Activated CD4-positive, CD25-positive, alpha-beta regulatory T cell treated with anti-CD3 and anti-CD28 coated beads, Interleukin-2, amount 50 U/mL, for 16 hours (primary cell): ENCODE measurements at places on chromosomes 5 and 9.
A peak's percentile ranks its signal among the peaks of the same experiment; 100 is the strongest.

GRCh38 chr5:135356522-135357318, 42.3 kb downstream of the MACROH2A1 start:
- DNase-seq = no peak

DNA sequence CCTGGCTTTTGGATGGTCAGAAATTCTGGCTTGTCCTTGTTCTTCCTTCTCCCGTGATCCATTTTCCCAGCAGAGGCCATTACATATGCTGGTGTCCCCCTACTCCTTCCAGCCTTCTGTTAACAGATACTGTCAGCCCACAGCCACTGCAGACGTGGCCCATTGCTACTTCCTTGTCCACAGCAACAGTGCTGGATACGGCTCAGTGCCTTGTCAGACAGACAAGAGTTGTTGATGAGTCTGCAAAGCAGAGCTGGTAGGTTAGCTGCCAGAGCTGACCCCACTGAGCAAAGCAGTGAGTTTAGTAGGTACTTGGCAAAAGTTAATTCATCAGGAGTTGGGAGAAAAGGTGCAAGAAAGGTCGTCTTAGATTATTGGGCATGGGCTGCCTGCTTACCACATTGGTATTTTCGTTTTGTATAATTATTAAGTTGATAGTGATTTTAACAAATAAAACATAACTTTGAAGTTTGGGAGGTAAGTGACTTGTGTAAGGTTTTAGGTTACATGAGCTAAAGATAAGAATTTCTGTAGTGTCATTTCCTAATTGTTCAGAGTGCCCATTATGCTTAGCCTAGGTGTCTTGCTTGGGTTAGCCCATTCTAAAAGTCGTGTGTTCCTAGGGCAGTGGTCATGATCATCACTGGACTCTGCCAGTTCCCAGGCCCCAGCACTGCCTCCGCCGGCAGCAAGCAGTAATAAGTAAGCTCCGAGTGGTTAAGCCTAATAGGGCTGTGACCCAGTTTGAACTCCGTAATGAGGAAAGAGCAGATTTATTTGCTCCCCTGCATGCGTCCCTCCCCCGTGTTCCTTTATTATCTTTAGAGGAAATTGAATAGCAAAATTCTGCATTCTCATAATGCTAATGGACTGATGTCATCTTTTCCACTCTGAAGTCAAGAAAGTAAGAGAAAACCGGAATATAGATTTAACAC, 292.0 kb downstream of the FANCC start:
- DNase-seq = no peak

- no peak for DNase-seq
Measured at GRCh38 chr9:129138476-129139232, 27.4 kb downstream of the PTPA start.

- no peak for DNase-seq
Measured at GRCh38 chr9:128138001-128138400, 10.5 kb upstream of the PTGES2 start.

DNA sequence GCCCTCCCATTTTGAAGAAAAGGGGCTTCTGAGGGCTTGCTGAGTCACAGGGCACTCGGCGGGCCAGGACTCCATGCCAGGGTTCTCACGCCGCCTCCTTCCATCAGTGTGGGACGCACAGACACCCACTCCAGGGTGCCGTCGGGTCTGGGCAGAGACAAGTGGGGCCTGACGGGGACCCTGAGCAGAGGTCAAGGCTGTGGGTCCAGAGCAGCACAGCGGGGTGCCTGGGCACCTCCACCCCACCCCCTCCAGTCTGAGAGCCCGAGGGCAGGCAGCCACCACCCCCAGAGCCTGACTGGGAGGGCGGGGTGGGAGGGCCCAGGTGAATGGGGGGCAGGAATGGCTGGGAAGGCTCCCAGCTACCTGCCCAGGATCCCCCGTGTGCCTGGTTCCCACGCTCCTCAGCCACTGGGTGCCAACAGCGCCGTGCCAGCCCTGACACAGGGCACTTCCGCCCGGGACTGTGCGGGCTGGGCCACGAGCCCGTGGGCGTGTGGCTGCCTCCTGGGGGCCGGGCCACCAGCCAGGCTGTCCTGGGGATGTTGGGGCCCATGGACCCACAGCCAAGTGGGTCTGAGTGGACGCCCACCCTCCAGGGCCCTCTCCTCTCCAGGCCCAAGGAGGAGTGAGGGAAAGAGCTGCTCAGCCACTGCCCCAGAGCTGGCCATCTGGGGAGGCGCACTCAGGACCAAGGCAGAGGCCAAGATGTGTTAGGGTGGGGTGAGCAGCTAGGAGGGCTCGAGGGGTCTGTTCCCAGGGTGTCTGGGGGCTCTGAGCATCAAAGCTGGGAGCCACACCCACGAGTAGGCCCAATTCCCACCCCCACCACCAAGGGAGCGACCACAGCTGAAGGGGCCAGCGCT, 10.1 kb upstream of the NRARP start:
- DNase-seq = no peak

- DNase-seq = no peak
Measured at GRCh38 chr9:112002131-112002846, 105.7 kb downstream of the UGCG start.

- no peak for DNase-seq
Measured at GRCh38 chr9:133683586-133684120, 47.5 kb downstream of the DBH start.

GRCh38 chr5:65986050-65986451, 59.7 kb downstream of the ERBIN start:
- no peak for DNase-seq

DNA sequence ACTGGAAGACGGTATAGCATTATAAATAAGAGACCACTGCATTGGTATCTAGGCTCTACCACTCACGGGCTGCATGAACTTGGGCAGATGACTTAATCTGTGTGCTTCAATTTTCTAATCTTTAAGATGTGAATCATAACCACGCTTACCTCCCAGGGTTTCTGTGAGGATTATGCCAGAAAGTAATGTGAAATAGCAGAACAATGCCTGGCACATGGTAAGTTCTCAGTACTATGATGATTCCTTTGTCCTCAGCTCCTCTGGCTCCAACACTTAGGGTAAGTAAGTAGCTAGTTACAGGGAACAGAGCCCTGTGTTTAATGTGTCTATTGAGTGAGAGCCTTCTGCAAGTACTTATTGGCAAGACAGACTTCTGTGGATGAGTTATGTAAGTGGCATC, 31.1 kb downstream of the POU4F3 start:
- no peak for DNase-seq

- DNase-seq = peak; percentile 42
Measured at GRCh38 chr9:131668439-131669268, 71.2 kb downstream of the RAPGEF1 start.

- DNase-seq = no peak
Measured at GRCh38 chr9:123070198-123070597, 36.7 kb downstream of the GPR21 start.

- DNase-seq = no peak
Measured at GRCh38 chr5:142143878-142144277, 35.3 kb downstream of the NDFIP1 start.

DNA sequence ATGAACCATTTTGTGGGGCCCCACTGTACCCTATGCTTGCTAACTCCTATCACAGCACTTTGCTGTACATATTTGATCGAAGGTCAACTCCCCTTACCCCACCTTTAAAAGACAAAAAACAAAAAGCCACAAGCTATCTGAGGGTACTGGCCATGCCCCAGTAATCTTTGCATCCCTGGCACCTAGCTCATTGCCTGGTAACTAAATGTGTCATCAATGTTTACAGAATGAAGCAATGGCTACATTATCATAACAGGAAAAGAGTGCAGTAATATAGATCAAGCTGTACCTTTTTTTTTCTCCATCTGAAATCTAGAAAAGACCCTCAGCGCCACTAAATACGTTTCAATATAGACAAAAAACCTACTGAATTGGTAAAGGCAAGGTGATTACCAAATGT, 188.0 kb downstream of the ELAVL2 start:
- DNase-seq = no peak

GRCh38 chr5:138037271-138037670, 4.4 kb upstream of the FAM13B start:
- DNase-seq = no peak

DNA sequence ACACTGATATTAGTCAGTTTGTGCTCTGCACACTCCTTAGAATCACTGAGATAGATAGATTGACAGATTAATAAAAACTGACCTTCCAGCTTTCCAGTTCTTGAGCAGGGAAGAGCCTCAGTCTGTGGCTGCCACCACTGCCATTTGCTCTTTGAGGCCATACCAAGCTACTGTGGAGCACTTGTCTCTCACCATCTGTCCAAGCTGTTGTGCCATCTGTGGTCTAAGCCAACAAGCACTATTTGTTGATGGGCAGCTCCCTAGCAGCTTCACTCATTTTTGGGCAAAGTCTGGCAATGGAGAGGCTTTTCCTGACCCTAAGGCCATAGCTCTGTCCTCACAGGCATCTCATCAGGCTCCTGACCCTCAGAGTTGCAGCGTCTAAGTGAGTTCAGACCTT, 30.4 kb downstream of the HTR1A start:
- DNase-seq = no peak

GRCh38 chr5:142795251-142795650, 25.1 kb downstream of the ARHGAP26 start:
- no peak for DNase-seq

- no peak for DNase-seq
Measured at GRCh38 chr5:131272724-131273123, 8.9 kb downstream of the CDC42SE2 start.

DNA sequence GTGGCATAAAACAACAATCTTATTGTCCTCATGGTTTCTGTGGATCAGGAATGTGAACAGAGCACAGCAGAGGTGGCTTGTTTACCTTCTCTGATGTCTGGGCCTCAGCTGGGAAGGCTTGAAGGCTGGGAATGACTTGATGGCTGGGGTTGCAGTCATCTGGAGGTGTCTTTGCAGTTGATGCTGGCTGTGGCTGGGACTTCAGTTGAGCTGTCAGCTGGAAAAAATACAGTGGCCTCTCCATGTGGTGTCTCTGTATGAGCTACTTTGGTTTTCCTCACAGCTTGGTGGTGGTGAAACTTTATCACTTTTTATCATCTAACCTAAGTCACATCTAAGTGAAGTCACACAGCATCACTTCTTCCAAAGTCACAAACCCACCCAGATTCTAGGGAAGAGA, 24.7 kb upstream of the STX17 start:
- no peak for DNase-seq

GRCh38 chr5:89211836-89212235, 328.9 kb upstream of the MEF2C start:
- DNase-seq = no peak

GRCh38 chr9:109802491-109802890, 22.5 kb downstream of the PALM2AKAP2 start:
- no peak for DNase-seq

DNA sequence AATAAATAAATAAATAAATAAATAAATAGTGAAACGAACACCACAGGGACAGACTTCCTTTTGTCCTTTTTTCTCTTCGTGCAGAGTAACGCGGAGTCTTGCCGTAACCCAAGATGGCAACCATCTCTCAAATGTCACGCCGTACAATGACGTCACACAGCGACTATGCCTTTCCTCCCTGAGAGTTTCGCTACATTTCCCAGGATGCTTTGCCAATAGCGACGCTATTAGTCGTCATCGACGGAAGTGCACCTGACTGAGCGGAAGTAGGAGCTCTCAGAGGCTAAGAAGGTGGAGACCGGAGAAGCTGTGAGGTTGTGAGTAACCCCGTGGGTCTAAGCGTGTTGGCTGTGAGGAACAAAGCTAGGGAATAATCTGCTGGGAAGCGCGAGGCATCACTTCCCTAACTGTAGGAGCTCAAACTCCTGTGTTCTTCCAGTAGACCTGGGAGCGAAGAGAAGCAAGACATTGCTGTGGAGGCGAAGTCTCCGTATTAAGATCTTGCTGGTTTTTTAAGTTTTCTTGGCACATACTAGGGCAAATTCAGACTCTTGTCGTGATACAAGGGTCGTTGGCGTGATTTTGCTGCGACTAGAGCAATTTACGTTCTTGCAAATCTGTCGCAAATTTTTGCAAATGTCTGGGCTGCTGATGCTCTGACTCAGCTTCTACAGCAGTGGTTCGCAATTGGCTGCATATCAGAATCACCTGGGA, at the start of gene TTC1:
TSS of gene TTC1 (plus strand) at position 263 of the 714 bp plus-strand sequence. CDS start 1,390 bp downstream, outside the sequence.
- peak; percentile 87 for DNase-seq

GRCh38 chr9:72875221-72875620, 77.6 kb downstream of the ALDH1A1 start:
- DNase-seq = no peak

- DNase-seq = peak; percentile 62
Measured at GRCh38 chr5:176653401-176654385, 6.4 kb downstream of the TSPAN17 start.

- DNase-seq = no peak
Measured at GRCh38 chr5:4518903-4519672, 621.0 kb upstream of the ADAMTS16 start.

- DNase-seq = no peak
Measured at GRCh38 chr5:2732850-2733249, 18.6 kb downstream of the IRX2 start.

GRCh38 chr5:612498-613424, 621 bp downstream of the CEP72 start:
- no peak for DNase-seq

GRCh38 chr9:128685636-128686489, 3.2 kb upstream of the SET start:
- no peak for DNase-seq
